ENCODE measurements at places on chromosomes 7 and 10.

GRCh38 chr7:142379201-142379885 is 121.5 kb upstream of the PRSS58 start:
- no peak for DNase-seq

DNA sequence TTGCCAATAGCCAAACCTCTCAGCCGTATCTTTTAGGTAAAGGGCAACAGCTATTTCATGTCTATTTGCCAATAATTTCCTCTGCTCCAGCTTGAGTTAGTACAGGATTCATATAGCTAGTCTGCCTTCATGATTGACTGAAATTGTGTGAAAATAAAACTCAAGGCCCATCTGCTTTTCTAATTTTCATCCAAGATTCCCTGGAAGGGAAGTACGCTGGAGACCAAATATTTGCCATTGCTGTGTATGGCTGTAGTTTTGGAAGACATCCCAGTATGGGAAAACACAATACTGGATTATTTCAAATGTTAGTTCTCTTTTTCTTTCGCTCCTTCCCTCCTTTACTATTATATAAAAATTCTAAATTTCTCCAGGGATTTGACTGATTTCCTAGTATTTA is 652.4 kb downstream of the CNTNAP2 start:
- no peak for DNase-seq

DNA sequence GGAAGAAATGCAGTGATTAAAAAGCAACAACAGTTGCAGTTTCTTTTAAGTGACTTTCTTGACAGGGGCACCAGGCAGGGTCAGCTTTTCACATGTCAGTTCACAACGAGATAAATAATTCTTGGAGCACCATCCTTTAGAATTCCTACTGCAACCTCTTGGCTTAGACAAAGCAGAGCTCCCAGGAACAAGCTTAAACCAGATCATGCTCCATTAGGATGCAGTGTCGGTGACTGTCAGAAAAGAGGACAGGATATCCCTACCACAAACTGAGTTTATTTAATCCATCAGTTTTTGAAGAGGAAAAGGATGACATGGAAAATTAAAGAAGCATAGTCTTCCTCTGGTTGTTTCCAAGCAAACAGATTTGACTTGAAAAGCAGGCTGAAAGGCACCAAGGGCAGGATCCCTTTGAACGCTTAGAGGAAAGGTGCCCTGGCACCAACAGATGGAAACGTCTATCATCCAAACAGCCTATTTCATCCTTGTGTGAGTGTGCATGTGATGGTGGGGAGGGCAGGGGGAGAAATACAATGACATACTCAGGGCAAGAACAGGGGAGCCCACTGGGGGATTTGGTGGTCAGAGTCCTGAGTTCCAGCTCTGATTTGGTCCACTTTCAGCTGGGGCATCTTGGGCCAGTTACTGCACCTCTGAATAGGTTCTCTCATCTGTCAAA is 332.1 kb upstream of the AOAH start:
- DNase-seq, result no peak

DNA sequence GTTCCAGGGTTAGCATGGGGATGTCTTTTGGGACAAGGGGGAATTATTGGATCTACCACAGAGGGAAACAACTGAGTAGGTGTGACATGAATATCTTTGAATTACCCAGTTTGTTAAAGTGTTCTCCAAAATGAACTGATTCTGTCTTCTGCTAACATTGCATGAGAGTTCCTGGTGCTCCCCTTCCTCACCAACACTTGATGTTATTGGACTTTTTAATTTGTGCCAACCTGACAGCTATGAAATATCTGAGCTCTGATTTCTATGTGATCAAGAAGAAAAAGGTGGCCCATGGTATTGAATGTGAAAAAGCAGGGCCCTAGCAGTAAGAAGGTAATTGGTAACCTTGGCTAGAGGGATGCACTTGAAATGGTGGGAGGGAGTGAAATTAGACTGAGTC is 4.6 kb upstream of the VPS37D start:
- DNase-seq, result no peak

- DNase-seq, result no peak
Observed at GRCh38 chr10:129049501-129049900, 417.5 kb upstream of the MGMT start.

DNA sequence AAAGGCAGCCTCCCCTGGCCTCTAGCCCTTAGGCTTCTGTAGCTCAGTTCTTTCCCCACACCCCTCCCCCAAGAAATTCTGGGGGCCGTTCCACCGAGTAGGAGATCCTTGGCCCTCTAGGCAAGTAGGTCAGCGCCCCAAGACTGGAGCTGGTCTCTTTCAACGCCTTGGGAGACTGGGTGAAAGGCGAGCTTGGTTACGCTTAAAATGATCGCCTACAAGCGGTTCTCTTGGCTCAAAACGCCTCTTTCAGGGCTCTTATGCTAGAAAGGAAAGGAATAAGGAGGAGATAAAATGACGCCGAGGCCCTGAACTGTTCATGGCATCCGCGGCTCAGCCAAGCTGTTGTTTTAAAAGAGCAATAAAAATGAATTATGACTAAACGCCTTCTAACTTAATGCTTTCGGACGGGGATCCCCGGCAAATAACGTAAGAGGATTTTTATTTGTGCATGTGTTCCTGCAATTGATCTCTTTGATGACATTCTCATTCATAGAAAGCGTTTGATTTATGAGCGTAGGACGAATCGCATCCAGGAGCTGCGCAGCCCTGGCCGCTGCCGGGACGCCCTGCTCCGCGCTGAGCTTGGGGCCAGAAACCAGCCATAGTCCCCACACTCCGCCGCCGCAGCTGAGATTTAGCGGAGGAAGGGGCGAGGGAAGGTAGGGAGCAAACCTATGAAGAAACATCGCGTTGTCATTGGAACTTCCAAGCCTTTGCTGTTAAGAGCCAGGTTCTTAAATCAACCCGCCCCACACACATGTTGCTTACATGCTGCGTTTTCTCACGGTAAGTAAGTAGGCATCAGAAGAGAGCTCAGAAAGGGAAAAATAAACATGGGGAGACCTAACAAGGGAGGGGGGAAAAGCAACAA is 3.0 kb upstream of the HOXA1 start:
- no peak for DNase-seq

Measured in stimulated activated CD4-positive, alpha-beta T cell treated with anti-CD3 and anti-CD28 coated beads, Interleukin-1b, Interleukin-23, amount 100 ng/mL, for 4 hours (primary cell).